Stimulated activated CD8-positive, alpha-beta memory T cell treated with anti-CD3 and anti-CD28 coated beads, Interleukin-2, amount 100 ng/mL, for 1 hour (primary cell): ENCODE measurements at places on chromosomes 5 and 9.

DNA sequence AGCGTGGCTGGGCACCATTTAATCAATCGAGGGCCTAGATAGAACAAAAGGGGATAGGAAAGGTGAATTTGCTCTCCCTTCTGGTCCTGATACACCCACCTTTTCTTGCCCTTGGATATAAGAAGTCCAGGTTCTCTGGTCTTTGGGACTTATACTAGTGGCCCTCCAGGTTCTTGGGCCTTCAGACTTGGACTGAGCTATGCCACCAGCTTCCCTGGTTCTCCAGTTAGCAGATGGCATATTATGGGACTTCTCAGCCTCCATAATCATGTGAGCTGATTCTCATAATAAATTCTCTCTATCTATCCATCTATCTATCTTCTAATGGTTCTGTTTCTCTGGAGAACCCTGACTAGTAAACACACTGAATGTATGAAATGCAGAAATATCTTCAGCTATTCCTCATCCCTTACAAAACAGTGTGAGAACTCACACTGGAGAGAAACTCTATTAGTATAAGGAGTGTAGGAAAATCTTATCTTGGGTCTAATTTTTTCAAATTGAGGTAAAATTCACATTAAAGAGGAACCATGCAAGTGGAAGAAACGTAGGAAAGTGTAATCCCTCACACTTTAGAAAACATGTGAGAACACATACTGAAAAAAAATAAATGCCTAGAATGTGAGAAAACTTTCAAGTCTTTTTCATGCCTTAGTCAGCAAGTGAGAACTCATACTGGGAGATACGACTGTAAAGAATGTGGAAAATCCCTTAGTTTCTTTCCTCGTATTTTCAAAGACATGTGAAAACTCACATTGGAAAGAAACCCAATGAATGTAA is 15.5 kb downstream of the PCDHB15 start:
- DNase-seq: no peak

DNA sequence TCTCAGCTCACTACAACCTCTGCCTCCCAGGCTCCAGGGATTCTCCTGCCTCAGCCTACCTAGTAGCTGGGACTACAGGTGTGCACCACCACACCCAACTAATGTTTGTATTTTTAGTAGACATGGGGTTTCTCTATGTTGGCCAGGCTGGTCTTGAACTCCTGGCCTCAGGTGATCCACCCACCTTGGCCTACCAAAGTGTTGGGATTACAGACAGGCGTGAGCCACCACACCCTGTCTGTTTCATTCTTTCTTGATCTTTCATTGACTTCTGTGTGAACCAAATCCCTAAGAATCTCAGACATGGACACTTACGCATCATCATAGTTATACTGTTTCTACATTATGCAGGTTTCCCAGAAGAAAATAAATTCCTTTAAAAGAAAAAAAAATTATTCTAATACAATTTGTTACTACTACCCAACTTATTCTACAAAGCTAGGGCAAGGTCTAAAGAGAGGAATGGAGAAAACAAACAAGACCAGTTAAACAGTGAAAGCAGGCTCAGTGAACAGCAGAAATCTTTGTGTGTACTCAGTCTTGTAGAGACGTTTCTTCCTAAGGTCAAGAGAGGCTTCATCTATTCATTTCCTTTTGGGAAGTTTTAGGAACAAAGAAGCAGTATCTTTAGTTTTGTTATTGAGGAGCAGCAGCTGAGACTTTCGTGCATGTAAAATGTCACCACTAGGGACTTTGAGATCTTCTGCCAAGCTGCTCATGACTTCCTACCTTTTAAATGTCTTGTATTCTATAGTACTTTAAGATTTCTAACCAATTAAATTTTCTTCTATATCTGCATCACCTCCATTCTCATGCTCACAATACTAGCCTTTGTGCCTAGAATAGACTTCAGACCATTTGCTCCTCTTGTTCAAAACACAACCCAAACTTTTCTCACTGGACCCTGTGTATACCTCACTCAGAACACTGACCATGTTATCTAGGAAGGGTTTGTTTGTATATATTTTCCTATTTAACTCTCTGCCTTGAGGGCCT is 5.6 kb upstream of the HMGCR start:
- no peak for DNase-seq

DNA sequence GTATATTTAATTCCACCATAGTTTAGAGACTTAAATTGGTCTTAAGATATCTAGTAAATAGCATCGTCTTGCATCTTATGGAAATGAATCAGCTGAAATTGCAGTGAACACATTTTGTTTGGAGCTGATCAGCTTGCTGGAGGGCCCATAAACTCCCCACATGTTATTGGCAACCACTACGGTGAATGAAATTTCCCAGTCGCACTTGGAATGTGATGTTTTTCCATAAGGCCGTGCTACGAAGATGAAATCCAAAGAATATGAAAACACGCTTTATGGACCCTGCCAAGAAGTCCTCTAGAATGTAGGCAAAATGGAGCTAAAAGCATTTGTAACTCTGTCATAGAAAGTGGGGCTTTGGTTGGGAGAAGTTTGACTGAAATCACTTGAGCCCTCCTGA is 572.1 kb downstream of the ACTL7B start:
- no peak for DNase-seq

DNA sequence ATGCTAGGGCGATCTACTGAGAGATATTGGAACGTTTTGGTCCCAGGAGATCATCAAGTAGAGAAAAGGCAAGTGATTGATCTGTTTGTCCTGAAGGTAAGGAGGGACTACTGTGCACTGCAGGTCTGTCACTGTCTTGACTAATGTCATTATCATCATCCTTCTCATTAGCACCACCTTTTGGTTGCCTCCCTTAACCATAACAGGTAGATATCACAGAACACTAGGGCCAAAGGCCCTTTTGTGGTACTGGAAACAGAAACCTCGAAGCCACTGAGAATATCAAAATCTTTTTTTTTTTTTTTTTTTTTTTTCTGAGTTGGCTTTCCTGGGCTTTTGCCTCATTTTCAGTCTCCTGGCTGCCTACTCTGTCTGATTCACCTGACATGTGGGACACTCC is 134.0 kb downstream of the KCTD16 start:
- no peak for DNase-seq

DNA sequence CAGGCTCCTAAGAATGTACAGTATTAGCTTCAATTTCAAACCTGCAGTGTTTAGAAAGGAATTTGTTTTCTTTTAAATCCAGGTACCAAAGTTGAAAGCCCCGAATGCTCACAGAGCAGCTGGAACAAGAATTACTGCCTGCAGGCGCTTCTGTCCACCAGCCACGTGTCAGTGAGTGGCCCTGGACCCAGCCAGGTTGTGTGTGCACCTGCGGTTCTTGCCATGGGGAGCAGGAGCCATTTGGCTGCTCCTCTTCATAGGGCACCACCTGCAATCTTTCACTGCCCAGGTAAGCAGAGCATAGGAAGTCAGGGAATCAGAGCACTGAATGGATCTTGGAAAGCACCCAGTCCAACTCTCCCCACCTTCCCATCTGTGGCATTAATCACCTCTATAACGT is 79.5 kb upstream of the PIP5K1B start:
- no peak for DNase-seq

GRCh38 chr9:127318651-127319167 is 54.1 kb downstream of the GARNL3 start:
- no peak for DNase-seq

DNA sequence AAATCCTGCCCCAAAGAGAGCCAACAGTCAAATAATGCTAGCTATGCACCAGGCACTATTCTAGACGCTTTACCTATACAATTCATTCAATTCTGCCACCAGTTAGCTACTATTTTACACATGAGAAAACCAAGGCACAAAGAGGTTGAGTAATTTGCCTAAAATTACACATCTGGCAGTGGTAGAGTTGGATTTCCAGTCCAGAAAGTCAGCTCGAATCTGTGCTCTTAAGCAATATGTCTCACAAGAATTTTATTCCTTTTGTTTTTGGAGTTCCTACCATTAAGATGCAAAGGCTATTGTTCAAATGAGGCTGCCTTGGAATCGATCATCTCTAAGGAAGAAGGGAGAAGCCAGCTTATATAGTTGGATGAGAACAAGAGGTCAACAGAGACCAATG is 256.9 kb upstream of the RASA1 start:
- DNase-seq: no peak

- no peak for DNase-seq
Observed at GRCh38 chr5:90337449-90338052, 72.0 kb downstream of the CETN3 start.

DNA sequence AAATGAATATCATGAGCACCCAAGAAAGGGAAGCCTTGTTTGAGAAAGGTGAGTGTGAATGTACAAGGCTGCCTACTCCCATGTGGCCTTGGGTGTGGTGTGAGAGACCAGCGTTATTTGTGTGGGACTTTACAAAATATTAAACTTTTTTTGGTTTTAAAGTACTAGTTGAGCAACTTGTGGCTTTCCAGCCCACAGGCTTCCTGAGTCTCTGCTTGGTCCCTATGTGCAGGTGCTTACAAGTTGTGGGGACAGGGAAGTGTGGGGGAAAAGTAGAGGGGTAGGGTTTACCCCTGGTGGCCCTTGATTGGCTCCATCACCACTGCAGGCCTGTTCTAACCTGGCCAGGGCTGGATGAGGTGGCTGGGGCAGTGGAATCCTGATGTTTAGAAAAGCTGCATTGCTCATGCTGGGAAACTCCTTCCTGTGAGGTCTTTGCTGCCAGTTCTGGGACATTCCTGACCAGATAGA is 19.7 kb downstream of the PTTG1 start:
- no peak for DNase-seq

DNA sequence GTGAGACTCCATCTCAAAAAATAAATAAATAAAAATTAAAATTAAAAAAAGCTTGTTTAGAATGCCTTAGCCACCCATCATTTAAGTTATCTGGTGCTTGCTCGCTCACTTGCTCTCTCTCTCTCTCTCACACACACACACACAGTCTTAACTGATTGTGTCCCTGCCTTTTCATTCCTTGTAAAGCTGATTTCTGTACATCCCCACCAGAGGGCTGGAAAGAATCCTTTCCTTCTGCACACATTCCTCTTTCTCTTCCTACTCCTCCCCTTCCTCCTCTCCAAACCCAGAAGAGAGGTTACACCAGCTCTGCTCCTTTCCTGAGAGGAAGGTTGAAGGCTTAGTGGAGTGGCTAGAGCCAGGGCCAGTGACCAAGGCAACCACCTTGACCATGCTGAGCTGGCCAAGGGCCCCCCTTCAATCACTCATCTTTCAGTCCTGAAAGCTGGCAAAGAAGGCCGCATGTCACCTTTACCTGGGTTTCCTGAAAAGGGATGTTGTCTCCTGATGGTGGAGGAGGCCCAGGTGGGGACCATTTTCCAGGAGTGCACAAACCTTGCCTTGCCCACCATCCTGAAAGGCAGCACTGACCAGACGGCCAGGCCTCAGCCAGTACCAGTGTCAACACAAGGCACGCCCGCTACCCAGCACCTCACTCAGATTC is 25.6 kb downstream of the STK10 start:
- no peak for DNase-seq

- no peak for DNase-seq
Observed at GRCh38 chr5:32110111-32110696, 63.9 kb downstream of the GOLPH3 start.
